ENCODE measurements at places on chromosomes 16 and 17.

GRCh38 chr17:48549281-48549630, 4.3 kb upstream of the HOXB2 start:
- DNase-seq: no peak

DNA sequence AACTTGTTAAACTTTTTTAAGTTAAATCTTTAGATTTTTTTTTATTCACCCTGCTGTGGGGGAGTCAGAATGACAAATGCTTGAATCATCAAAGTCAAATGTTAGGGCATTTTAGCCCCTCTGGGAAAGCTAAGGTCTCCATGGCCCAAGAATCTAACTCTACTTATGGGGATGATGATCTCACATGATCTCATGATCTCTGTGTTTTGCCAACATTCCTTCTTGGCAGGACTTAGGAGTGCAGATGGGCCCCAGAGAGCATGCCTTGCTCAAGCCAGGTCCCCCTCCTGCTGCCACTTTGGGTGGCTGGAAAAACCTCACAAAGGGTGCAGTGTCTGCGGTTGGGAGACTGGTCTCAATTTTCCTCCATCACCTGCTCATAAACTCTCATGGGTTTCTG, 108.6 kb downstream of the PRKCB start:
- DNase-seq: no peak

DNA sequence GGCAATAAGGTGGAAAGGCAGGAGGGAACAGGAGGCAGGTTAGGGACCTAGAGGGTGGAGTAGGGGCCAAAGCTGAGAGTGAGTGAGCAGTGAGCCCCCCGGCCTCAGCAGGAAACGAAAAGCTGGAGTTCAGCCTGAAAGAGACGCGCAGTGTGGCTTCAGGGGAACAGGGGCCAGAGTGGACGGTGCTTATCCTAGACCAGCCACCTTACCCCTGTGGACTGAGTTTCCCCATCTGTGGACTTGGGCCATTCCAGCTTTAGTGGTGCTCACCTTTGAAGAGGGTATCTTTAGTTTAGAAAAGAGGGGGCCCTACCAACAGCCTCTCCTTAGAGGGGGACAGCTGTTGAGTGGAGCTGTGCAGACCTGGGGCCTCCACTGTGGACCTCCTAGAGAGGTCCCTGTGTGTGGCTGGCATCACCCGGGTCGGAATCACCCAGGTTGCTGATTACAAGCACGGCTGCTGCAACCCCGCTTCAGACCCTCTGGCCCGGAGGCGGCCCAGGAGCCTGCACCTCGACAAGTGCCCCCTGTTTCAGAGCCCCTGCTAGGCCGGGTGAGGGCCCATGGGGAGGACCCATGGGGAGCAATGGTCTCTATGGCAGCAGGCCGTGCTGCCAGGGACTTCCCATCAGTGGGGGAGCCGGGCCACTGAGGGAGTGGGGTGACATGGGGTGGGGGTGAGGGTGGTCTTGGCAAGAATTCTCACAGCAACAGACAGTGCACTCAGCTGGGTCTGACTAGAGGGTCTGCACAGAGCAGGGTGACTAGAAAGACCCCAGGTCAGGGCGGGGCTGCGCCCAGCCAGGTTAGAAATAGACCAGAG, 2.6 kb downstream of the GPR142 start:
- no peak for DNase-seq

GRCh38 chr16:84617041-84617790, 662 bp downstream of the COTL1 start:
- no peak for DNase-seq

DNA sequence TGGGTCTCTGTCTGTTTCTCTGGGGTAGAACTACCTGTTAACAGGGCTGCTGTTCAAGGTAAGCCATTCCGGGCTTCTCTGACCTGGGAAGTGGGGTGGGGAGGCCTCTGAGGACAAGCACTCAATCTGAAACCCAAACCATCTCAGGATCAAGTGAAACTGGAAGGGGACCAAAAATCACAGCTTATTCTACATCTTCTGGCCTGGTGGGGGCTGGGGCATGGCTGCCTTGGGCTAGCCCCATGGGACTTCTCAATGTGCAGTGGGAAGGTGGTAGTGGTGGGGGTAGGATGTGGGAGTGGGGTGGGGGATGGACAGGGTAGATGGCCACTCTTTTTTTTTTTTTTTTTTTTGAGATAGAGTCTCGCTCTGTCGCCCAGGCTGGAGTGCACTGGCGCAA, 5.5 kb downstream of the FLOT2 start:
- DNase-seq: no peak

Data from common myeloid progenitor, CD34-positive (primary cell).